ENCODE measurements at places on chromosomes 5 and 9.
A peak's percentile ranks its signal among the peaks of the same experiment; 100 is the strongest.

GRCh38 chr9:18520416-18521047 lies 46.6 kb downstream of the ADAMTSL1 start:
- DNase-seq = no peak

DNA sequence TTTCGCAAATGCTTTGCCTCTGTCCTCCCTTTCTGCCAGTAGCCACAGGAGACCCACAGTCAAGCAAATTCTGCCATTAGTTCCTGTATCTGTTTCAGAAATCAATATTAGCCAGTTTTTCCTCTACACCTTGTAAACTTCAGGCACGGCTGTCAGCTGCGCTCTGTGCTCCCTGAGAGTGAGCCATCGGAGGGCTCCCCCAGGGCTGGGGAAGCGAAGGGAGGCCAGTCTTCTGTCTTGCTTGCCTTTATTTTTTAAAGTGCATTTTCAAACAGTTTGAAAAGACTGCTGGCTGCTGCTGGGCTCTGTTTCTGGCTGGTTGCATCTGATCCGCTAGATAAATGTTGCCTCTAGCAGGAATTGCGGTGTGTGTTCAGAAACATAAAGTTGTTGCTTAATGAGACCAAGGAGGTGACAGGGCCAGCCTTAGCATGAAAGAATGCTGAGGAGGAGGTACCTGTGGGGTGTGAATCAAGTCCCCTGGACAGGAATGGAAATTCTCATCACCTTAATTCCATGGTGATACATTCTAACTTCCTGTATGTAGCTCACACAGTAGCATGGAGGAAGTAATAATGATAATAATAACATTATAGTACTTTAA lies 421.7 kb upstream of the KIF2A start:
- no peak for DNase-seq

DNA sequence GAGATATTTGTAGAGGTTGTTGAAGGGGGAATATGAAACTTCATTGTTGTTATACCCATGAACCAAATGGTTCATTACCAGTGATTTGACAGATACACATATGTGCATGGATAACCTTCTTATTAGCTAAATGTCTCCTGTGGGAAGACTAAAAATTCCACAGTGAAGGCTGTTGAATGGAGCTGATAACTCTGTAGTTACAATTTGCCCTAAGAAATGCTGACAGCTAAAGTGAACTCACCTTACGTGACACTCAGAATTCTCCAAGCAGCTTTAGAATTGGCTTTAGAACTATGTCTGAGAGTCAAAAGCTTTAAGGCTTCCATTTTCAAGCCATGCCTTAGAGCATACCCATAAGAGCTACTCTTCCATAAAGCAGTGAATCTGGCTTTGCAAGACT lies 276.9 kb downstream of the PRELID2 start:
- DNase-seq = no peak

- no peak for DNase-seq
These were observed 2.3 kb downstream of the DIRAS2 start for GRCh38 chr9:90640361-90640760.

GRCh38 chr5:95760273-95761191 lies 29.4 kb downstream of the RHOBTB3 start:
- DNase-seq = peak; percentile 15

DNA sequence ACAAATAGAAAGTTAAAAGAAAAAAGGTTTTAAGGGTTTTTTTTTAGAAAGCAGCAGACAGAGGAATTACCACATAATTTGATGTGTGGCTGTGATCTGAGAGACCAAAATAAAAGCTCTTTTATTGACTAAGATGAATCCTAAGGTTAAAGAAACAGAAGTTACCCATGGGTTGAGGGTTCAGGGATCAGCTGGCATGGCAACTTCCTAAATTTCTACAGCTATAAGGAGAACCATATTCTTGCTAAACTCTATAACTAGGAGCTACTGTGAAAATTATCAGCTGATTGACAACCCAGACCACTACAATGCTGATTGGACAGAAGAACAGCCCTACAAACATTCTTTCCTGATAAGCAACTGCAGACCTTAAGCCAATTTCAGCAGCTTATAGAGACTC lies 40.2 kb downstream of the TMEM215 start:
- no peak for DNase-seq

- no peak for DNase-seq
These were observed 110.7 kb upstream of the FST start for GRCh38 chr5:53369681-53370080.

- DNase-seq = peak; percentile 32
These were observed 116.0 kb upstream of the LPCAT1 start for GRCh38 chr5:1639757-1640156.

GRCh38 chr9:19516348-19516747 lies 107.5 kb downstream of the ACER2 start:
- no peak for DNase-seq

GRCh38 chr9:109831998-109832658 lies 52.1 kb downstream of the PALM2AKAP2 start:
- DNase-seq = no peak

DNA sequence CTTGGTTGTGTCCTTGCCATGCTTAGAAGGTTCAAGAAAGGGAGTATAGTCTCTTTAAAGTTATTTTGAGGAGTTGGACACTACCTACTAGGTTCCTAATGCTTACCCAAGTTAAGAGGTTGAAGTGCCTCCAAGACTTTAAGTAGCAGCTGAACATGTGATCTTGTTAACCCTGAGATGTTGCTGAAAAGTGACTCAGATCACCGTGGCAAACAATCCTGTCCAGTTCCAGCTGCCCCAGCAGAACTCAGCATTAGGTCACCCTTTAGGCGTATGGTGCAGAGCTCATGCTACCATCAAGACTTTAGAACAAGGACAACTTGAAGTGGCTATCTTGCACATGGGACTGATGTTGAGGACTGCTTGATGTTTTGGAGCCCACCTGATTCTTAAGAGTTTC lies 22.5 kb downstream of the ZNF462 start:
- no peak for DNase-seq

DNA sequence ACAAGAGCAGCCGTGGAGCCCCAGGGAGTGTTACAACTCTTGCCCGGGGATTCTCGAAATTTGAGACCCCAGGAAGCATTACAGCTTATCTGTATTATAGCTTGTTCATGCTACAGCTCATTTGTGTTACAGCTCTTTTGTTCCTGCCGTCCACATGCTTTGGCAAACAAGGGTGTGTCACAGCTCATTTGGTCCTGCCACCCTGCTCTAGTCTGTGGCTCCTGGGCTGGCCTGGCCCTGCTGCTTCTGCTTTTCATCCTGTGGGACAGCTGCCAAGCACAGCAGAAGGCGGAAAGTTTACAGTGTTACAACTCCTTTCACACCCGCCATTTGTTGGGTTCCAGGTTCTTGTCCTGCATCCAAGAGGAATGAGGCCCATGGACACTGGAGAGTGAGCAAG lies 685.0 kb downstream of the SLCO4C1 start:
- DNase-seq = no peak

DNA sequence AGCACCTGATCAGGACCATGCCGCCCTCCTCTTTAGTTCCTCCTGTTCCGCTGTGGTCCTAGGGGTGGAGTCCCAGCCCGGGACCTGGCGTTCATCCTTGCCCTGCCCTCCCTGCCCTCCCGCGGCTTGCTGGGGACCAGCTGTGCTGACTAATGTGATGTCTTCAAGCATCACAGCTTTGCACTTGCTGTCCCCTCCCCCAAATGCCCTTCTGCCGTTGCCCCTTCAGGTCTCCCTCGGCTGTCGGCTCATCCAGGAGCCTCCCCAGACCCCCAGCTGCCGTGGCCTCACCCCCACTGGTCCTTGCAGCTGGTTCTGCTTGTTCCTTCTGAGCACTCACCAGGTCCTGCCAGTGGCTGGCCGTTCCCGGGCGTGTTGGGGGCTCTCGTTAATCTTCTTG lies 19.9 kb downstream of the RXRA start:
- DNase-seq = no peak

DNA sequence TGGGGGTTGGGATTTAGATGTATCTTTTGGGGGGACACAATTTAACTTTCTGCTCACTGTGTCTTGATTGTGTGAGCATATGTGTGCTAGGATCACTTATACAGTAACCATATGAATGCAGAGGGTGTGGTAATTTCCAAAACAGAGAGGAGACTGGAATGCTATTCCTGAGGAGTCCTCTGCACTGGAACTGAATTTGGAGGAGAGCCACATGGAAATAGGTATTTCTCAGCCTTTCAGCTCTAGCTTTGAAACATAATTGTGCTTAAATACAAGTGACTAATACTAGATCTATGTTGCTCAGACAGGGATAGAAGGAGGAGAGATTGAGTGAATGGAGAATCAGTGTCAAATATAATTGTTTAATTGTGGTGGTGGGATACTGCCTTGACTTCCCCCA lies 45.5 kb downstream of the FOCAD start:
- DNase-seq = no peak

DNA sequence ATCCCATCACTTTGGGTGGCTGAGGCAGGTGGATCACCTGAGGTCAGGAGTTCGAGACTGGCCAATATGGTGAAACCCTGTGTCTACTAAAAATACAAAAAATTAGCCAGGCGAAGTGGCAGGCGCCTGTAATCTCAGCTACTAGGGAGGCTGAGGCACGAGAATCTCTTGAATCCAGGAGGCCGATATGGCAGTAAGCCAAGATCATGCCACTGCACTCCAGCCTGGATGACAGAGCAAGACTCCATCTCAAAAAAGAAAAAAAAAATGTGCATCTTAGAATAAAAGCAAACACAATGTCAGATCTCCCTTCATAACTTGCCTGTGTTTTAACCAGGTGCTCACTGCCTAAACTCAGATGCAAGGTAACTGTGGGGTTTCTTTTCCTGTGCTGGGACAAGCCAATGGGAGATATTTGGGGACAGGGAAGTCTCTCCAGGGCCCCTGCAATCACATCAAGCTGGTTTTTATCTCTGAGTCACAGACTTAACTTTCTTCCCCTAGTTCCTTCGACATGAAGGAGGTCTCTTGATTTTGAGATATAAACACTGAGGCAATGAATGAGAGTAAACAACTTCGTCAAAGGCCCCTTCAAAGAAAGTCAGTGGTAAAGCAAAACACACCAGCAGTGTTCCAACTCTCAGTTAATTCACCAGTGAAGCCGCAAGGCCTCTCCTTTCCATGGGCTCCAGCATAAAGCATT lies 99.1 kb downstream of the SNX18 start:
- no peak for DNase-seq

- no peak for DNase-seq
These were observed 57.0 kb upstream of the BOD1 start for GRCh38 chr5:173673295-173674101.

- no peak for DNase-seq
These were observed 1.7 kb downstream of the CNOT8 start for GRCh38 chr5:154860123-154860522.

GRCh38 chr9:21967169-21967568 lies 27.0 kb downstream of the CDKN2A start:
- no peak for DNase-seq

GRCh38 chr5:174412374-174412773 lies 312.0 kb upstream of the MSX2 start:
- no peak for DNase-seq

GRCh38 chr9:117747386-117747970 lies 43.3 kb downstream of the TLR4 start:
- no peak for DNase-seq

DNA sequence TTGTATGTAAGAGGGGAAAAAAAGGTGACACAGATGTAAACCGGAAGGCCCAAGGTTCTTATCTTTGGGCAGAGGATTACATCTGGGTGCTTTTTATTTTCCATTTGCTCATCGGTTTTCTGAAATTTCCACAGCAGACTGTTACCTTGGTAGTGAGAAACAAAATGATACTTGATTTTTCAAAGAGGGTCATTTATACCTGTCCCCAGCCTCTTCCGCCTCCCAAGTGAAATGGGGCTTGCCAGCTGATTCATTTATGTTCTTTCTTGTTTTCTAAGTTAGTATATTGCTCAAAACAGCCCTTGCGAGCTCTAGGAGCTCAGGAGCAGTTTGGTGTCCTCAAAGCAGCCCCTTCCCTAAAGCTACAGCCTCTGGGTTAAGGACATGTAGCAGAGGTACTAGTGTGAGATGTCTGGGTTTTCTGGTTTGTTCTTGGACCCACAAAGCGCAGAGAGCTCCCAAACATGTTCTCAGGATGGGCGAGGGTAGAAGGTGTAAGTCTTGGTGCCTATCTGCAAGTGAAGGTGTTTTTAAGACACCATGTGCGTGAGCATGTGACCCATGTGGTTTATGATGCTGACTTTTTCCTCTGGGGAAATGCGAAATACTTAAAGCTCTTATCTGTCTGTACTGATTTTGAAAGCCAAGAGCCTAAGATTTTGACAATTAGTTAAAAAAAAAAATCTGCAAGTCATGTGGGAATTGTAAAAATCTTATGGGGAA lies 38.3 kb downstream of the DAPK1 start:
- DNase-seq = no peak

GRCh38 chr9:128372784-128373183 lies 1.6 kb downstream of the URM1 start:
- no peak for DNase-seq

DNA sequence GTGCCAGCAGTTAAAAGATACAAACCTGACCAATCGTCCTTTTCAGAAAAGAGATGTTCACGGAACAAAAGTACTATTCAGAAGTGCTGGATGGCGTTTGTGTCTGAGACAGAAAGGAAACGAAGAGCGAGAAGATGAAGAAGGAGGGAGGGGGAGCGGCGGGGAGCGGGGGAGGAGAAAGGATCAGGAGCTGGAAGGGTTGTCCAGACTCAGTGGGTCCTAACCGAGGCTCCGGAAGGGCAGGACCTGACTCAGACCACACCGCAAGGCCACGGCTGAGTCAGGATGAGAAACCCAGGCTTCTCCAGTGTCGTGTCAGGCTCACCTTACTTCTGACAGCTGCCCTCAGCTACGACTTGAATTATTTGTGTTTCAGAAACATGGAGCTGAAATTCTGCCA lies 46.2 kb downstream of the PAX5 start:
- DNase-seq = no peak

- no peak for DNase-seq
These were observed 42.1 kb downstream of the ZNF366 start for GRCh38 chr5:72465066-72465465.

DNA sequence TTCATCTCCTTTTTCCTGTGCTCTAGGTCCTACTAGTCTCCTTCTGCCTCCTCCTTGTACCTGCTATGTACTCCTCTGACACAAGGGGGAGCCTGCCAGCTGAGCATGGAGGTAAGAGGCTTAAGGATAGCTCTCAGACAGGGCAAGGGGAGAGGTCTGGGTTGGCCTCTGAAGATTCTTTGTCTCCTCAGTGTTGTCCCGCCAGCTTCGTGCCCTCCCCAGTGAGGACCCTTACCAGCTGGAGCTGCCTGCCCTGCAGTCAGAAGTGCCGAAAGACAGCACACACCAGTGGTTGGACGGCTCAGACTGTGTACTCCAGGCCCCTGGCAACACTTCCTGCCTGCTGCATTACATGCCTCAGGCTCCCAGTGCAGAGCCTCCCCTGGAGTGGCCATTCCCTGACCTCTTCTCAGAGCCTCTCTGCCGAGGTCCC lies 3.8 kb downstream of the CREB3 start:
- DNase-seq = peak; percentile 67

- DNase-seq = no peak
These were observed 88.0 kb downstream of the DAP start for GRCh38 chr5:10673017-10673389.

DNA sequence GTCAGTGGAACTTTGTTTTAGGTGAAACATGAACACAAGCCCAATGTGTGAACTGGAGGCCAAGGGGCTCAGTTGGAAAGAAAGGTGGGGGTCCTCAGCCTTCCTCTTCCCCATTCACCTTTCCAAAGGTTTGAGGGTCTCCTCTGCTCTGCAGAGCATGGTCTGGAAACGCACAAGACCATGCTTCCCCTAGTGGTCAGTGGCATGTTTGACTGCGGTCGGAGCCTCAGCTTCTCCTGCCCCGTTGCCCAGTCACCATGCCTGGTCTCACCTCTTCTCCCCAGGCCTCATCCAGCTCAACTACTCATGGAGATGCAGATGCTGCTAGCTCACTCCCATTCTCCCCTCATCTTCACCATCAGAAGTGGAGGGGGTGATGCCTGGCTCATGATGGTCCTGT lies 340.3 kb downstream of the GADD45G start:
- DNase-seq = no peak

- no peak for DNase-seq
These were observed 105.2 kb downstream of the ST8SIA4 start for GRCh38 chr5:100797861-100798260.
